ENCODE measurements at places on chromosomes 12 and 14. TPM values are rescaled to one million over a fixed set of nuclear protein-coding genes. Genes with fewer than 3 reads are reported as not detected.

BHLHE41 gene
- total RNA-seq, result not detected

SYCP3 gene
- total RNA-seq, result 0.27 TPM

HOXC4 gene
- total RNA-seq, result 0.54 TPM

- no peak for DNase-seq
These were observed 39.4 kb upstream of the BEGAIN start for GRCh38 chr14:100626614-100627013.

- no peak for DNase-seq
These were observed 88.3 kb downstream of the IRF2BPL start for GRCh38 chr14:76940021-76940760.

DNA sequence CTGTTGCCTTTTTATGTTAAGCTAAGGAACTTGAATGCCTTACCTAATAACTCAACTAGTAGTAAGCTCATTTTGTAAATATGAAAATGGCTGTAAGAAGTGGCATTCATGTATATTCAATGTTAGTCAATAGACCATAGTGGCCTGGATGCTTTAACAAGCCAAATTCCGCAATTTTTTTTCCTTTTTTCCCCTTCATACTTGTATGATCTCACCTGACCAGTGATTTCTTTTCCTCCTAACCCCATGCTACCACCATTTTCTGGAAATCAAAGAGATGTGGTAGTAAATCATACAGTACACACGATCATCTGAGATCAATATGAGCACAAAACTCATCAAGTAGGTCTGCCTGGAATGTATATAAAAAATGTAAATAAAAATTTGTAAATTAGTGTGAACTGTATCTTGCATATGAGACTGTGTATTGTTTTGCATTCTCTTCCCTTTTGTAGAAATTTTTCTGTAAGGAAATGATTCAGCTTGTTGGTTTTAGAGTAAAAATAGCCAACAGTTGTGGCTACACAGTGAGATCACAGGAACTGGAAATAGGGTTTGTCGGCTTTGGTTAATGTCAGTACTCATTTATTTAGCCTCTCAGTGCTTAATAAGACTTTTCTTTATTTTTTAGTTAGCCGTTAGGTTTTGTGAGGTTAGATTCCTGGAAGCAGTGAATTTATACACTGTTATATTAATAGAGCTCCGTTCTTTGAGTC lies 62.5 kb downstream of the ETNK1 start:
- DNase-seq, result no peak

- DNase-seq, result no peak
These were observed 24.7 kb downstream of the ISCA2 start for GRCh38 chr14:74518221-74518620.

DNA sequence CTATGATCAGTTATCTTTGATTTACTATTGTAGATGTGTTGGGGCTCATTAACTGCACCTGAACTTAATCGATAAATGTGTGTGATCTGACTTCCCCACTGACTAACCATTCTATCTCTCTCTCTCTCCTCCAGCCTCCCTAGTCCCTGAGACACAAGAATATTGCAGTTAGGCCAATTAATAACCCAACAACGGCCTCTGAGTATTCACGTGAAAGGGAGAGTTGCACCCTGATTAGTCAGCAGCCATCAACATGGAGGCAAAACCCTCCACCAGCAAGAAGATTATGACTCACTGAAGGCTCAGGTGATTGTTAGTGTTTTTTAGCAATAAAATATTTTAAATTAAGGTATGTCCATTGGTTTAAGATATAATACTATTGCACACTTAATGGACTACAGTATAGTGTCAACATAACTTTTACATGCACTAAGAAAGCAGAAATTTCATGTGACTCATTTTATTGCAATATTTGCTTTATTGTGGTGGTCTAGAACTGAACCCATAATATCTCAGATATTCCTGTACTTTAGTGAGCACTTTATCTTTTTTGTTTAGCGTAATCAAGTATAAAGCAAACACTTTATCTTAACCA lies 77.1 kb upstream of the PTGDR start:
- DNase-seq, result no peak

DNA sequence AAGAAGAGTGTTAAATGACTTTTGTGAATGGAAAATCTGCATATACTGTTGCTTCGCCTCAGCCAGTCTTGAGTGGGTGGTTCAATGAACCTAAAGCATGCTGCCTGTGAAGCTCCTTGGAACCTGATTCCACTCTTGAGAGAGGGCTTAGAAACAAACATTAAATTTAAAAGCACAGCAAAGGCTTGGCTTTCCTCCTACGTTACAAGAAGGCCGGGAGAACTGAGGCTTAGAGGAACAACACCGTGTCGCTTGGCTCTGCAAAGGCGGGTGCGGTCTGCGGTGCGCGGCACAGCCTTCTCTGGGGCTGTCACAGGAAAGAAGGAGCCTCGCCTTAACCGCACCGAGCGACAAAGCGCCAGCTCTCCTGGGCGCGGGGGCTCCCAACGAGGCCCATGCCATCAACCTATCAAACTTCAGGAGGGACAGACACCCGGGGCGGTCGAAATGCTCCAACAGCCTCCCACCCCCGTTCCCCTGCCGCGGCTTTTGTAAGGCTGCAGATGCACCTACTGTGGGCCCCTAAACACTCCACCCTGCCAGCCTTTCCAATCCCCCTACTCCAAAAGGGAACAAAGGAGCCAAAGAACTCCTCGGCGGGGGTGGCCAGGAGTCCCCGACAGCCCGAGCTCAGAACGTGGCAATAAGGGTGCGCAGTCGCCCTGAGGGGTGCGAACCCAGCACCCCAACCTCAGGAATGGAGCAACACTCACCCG lies 729 bp downstream of the OSBPL8 start:
- peak; percentile 94 for DNase-seq

- DNase-seq, result no peak
These were observed 18.3 kb downstream of the SGPP1 start for GRCh38 chr14:63709589-63709988.
